CD14-positive monocyte (primary cell): ENCODE measurements at places on chromosomes 6 and 20.
A peak's percentile ranks its signal among the peaks of the same experiment; 100 is the strongest.

DNA sequence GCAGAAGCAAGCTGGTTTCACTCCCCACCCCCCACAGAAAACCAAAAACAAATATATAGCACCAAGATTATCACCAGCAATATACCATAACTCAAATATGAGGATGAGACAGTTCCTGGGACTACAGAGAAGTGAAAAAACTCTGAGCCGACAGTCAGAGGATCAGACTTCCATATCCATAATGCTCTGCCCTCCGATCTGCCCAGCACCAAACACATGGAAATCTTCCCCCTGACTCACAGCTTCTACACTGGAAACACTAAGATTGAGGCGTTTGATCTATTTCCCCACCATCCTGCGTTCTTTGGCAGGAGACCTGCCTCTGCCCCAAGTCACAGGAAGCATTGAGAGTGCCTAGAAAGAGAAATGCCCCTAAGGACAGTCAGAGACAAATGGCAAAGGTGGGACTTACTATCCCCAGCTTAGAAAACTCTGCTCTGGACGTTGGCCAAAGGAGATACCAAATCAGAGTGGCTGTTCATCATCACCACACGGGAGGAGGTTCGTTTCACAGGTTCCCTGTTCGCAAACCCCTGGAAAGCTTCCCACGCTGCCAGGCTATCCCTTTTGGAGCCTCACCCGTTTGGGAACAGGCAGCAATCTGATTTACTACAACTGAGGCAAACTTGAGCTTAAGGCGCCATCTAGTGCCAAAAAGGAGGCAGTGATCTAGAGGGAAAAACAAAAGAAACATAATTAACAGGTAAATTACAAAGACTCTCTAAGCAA, 48.7 kb upstream of the SRSF6 start:
- DNase-seq: no peak
- no peak overlapping the region for H3K27ac ChIP-seq
- no peaks in the 10 kb centered on the region for H3K27me3 ChIP-seq
- H3K4me1 ChIP-seq: no peaks in the 10 kb centered on the region
- H3K36me3 ChIP-seq: no peaks in the 10 kb centered on the region

DNA sequence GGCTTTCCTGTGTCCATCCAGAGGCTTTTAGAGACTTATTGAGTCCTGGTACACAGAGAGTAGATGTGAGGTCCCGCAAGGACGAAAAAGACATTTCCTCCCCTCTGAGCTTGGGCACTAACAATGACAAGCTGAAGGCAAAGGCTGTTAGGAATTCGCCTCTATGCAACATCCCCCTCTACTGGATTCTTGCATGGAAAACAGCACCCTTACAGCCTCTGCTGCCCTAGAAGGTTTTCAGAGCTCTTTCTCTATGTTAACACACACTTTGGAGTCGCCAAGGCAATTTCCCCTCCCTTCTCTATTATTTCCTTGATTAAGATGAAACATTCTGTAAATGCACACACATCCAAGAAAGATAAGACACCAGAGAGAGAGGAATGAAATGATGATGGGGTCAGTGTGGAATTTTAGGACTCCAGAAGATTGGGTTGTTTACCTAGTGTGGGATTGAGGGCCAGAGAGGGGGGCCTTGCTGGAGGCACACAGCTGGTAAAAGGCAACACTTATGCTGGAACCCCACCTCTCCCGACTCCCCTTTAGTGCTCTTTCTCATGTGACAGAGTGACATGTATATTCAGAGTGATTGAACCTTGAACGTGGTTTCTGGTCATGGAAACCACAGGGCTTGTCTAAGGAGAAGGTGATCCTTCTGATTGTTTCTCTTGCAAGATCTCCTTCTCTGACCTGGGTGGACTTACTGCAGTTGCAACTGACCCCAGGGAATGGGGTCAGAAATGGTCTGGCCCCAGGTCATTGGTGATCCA, 300.7 kb downstream of the CLIC5 start:
- H3K27ac ChIP-seq: no peak overlapping the region
- no peak overlapping the region for H3K4me3 ChIP-seq
- peak; percentile 70 for DNase-seq

DNA sequence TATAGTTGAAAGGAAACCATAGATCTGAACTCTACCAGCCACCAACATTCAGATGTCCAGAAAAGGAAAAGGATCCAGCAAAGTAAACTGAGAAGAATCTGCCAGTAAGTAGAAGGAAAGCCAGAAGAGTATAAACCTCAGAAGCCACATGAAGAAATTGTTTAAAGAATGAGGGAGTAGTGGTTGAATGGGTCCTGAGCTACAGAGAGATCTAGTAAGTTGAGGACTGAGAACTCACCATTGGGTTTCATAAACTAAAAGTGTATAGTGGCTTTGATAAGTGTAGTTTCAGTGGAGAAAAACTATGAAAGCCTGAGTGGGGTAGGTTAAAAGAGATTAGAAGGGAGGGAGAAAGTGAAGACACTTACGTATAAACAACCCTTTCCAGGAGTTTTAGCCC, 32.0 kb upstream of the SUMO4 start:
- DNase-seq: no peak
- peaks cover 24% of the 10 kb centered on the region for H3K36me3 ChIP-seq
- H3K4me1 ChIP-seq: peaks cover 7% of the 10 kb centered on the region
- H3K27ac ChIP-seq: no peak overlapping the region
- no peaks in the 10 kb centered on the region for H3K27me3 ChIP-seq

- no peaks in the 10 kb centered on the region for H3K4me1 ChIP-seq
- H3K4me3 ChIP-seq: no peak overlapping the region
- peak; percentile 23 for DNase-seq
- no peaks in the 10 kb centered on the region for H3K36me3 ChIP-seq
Measured at GRCh38 chr20:16528078-16528477, 45.2 kb downstream of the KIF16B start.

DNA sequence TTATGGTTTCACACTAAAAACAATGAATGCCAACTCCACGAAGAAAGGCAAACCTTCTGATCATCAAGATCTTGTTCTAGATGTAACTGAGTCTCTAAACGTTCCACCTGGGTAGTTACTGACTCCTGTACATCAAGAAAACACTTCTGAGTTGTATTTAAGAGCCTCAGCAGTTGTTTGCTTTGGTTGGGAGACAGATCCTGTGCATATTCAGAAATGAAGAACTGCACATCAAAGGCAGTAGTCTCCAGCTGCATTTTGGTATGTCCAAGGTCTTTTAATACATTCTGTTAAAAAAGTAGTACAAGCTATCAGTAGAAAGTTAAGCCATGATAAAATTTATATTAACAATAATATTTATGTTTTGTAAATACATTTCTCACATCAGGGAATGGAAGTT, 41.3 kb downstream of the DST start:
- no peaks in the 10 kb centered on the region for H3K27me3 ChIP-seq
- H3K4me1 ChIP-seq: no peaks in the 10 kb centered on the region
- H3K27ac ChIP-seq: no peak overlapping the region
- no peak overlapping the region for H3K4me3 ChIP-seq
- no peak for DNase-seq
- H3K36me3 ChIP-seq: peaks cover 3% of the 10 kb centered on the region

DNA sequence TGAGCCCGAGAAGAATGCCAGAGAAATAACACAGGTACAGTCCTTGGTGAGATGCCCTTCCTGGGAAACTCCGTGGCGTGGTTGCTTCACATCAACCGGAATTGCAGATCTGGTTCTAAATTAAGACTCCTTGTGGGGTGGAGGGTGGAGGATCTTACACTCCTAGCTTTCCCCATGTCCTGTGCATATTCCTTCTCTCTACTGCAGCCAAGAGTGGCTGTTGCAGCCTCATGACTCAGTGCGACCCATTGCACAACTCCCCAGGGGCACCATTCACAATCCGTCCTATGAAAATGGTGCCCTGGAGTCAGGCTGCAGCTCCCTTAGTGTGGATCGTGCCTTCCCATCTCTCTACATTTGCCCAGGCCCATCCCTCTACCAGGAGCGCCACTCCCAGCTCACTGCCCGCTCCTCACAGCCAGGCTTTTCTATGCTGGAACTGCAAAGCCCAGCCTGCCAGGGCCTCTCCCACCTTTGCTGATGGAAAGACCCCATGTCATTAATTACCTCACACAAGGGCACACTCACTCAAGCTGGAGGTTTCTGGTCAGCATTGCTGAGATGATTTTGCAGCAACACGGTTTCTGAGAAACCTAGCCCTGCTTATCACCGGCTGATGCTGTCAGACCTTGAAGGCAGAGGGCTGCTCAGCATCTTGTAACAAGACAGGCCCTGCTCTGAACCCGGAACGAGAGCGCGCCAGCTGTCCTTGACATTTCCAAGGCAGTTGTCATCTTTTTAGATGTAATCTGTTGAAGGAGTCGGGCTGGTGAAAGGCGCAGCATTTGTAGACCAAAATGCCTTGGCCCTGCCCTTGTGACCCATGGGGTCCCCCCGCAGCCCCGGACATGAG, 39.7 kb downstream of the SIRPA start:
- H3K36me3 ChIP-seq: peaks cover 69% of the 10 kb centered on the region
- no peaks in the 10 kb centered on the region for H3K27me3 ChIP-seq
- DNase-seq: peak; percentile 40
- no peak overlapping the region for H3K4me3 ChIP-seq
- peak overlapping the region; percentile 59 for H3K27ac ChIP-seq

DNA sequence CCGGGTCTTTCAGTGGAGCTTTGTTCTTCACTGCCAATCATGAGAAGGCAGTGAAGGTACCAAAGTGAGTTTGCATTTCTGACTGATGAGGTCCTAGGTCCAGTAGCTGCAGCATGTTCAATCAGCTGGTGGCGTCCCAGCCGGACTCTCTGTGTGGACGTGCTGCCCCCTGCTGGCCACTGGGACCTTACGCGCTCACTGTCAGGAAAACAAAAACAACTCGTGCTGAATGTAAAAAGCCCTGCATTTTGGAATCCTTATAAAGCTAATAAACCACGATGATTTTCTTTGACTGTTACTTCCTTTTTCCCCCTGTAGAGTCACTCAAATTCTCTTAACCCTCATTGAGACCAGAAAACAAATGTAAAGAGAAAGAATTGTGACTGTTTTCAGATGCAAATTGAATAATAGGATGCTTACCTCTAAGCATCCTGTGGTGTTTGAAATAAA, 4.9 kb upstream of the CD24 start:
- peaks cover 22% of the 10 kb centered on the region for H3K27me3 ChIP-seq
- DNase-seq: peak; percentile 69
- no peak overlapping the region for H3K4me3 ChIP-seq
- H3K4me1 ChIP-seq: peaks cover 12% of the 10 kb centered on the region
